ENCODE measurements at places on chromosomes 5 and 9.

GRCh38 chr5:154111214-154111613 is 72.4 kb downstream of the MFAP3 start:
- no peak for DNase-seq

- DNase-seq = peak; percentile 94
Observed at GRCh38 chr5:1792842-1793266, 6.8 kb downstream of the MRPL36 start.

GRCh38 chr5:43305948-43306565 is 7.2 kb downstream of the HMGCS1 start:
- peak; percentile 69 for DNase-seq

- peak; percentile 15 for DNase-seq
Observed at GRCh38 chr5:132387640-132388117, 18.2 kb downstream of the SLC22A5 start.

DNA sequence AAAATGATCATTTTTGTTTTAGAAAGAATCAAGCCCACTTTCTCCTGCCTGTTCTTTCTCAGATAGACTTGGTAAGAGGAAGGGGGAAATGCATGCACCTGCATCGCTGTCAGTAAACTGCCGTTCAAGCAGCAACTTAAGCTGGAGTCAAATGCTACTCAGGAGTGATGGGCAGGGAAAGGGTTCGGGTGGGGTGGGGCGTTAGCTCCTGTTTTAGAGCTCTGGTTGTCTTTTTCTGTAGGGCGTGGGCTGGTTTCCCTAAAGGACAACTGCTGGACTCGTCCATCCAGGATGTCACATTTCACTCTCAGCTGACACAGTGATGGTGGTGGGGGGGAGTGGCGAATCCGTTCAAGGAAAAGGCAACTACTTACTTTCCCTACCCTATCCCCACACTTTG is 75.0 kb downstream of the NDFIP1 start:
- no peak for DNase-seq

- DNase-seq = no peak
Observed at GRCh38 chr5:79577693-79578092, 34.5 kb upstream of the TENT2 start.

DNA sequence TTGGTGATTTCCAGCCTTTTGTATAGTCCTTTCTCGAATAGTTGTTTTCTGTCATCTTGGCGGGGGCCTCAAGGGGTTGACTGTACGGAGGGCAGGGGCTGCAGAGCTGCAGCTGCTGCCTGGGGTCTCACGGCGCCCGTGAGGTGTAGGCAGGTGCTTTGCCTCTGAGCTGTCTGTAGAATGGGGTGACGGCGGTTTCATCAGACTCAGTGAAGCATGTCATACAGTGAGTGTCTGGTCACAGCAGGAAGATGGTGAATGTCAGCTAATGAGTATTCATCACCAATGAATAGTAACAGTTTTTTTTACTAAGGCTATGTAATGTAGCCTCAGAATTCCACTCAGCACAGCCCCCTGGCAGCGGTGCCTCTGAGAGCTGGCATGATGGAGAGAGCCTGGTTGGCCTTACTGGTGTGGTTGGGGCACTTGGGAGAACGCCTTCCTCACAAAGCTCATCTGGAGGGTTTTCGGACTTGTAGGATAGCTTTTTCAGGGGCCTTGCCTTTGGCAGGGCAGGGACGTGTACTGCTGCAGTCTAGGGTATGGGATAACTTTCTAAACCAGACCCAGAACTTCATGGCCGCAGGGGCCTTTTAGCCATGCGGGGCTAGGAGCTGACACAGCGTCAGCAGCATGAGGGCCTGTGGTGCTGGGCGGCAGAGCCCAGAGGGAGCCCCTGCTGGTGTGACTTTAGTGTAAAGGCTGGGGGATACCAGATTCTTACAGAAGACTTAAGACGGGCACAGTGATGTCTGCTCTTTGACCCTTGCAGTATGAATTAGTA is 15.0 kb downstream of the TENT4A start:
- no peak for DNase-seq

DNA sequence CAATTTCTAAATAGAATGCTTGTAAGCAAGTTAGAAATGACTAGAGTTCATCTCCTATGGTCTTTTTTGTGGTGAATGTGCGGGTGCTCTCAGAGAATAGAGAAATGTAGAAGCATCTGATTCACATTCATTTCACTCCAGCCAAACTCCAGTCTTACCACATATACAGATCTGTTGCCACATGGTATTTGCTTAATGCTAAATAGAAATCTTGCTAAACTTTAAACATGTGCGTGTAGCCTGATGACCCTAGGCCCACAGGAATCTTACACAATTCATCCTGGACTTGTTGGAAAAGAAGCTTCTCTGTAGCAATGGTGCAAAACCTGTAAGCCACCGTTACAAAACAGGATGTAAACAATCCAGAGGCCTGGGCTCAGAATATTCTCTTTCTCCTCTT is 135.2 kb downstream of the PCSK1 start:
- DNase-seq = no peak

- no peak for DNase-seq
Observed at GRCh38 chr9:21286659-21287058, 18.5 kb downstream of the IFNA5 start.

- no peak for DNase-seq
Observed at GRCh38 chr5:97670447-97670846, 487.4 kb upstream of the RIOK2 start.

DNA sequence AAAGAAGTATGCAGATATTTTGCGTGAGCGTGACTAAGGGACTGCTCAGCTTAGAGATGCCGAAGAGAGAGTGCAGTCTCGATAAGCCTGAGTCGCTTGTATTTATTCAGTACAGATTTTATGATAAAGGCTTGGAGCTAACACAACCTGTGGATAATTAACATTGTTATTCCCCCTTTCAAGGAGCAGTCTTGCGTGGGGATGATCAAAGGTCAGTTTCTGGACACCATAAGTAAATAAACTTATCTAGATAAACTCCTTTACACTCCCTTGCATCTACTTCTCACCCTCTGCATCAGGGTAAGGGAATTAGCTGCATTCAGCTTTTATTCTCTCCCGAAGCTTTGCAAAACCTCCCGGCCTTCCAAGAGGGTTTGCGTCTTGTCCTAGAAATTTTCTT is 357.8 kb upstream of the ST8SIA4 start:
- no peak for DNase-seq

DNA sequence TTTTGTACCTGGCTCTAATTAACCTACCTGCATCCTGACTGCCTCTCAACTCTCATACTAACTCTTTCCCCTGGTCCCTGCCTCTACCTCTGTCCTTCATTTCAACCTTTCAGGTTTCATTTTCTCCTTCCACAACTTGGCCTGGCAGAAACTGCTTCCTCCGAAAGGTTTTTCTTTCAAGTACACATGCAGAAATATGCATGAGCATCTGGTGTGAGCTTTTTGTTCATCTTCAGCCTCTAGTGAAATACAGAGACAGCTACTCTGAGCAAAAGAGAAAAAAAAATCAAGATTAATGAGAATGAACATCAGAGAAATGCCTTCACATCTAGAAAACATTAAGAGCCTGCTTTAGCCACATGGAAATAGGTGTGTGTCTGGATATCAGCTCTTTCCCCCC is 297.9 kb upstream of the PCSK5 start:
- DNase-seq = no peak

- DNase-seq = no peak
Observed at GRCh38 chr5:178624631-178625546, 2.0 kb downstream of the CLK4 start.

DNA sequence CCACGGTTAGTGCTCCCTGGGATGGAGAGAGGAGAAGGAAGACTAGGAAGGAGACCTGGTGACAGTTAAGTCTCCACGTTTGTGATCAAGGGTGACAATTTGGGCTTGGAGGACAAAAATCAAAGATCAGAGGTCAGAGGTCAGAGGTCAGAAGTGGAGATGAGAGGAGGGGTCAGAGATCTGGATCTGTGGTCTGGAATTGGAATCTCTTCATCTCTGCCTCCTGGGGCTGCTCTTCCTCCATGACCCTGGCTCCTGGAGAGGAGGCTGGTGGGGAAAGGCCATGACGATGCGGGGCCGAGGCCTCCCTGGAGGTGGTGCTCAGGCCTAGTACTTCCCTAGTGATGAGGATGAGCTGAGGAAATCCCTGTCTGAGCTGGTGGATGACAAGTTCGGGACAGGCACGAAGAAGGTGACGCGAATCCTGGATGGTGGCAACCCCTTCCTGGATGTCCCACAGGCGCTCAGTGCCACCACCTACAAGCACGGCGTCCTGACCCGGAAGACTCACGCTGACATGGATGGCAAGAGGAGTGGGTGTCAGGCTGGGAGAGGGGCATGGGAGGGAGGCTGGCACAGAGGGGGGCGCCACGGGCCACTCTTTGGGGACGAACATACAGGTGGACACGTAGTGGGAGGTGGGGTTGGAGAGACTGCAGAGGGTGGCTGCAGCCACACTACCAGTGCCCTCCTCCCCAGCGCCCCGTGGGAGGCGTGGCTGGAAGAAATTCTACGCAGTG is 41.0 kb downstream of the PSD2 start:
- no peak for DNase-seq

- DNase-seq = no peak
Observed at GRCh38 chr5:94312298-94312697, 306.1 kb downstream of the KIAA0825 start.

DNA sequence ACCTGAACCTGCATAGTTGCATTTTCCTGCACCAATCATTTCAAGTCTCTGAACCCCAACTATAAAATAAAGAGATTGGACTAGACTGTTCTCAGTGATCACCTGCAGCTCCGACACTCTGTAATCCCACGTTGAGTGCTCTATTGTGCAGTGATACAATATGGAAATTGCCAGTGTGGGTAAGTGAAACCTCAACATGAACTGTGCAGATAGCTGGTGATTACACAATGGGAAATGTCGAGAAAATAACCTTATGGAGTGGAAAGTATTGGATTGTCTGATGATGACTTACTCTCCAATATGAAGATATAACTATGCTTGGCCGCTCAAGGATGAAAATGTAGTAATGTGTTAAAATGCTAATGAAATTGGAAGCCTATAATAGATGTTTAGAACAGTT is 293.1 kb upstream of the BRINP1 start:
- no peak for DNase-seq

GRCh38 chr5:150253416-150254208 is 36.0 kb downstream of the CAMK2A start:
- DNase-seq = no peak

DNA sequence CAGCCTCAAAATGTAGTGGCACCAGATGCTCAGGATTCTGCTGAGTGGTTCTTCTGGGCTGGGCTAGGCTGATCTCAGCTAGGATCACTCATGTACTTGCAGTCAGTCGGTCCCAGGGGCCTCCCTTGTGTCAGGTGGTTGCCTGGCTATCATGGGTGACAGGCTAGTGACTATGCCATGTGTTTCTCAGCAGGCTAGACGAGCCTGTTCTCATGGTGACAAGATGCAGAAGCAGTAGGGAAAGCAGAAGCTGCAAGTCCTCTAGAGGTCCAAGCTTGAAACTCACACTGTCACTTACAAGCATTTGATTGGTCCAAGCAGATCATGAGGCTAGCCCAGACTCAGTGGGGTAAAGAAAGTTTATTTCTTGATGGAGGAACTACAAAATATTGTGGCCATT is 15.2 kb upstream of the KCNMB1 start:
- no peak for DNase-seq

- DNase-seq = no peak
Observed at GRCh38 chr5:68746220-68746619, 347.6 kb upstream of the SLC30A5 start.

DNA sequence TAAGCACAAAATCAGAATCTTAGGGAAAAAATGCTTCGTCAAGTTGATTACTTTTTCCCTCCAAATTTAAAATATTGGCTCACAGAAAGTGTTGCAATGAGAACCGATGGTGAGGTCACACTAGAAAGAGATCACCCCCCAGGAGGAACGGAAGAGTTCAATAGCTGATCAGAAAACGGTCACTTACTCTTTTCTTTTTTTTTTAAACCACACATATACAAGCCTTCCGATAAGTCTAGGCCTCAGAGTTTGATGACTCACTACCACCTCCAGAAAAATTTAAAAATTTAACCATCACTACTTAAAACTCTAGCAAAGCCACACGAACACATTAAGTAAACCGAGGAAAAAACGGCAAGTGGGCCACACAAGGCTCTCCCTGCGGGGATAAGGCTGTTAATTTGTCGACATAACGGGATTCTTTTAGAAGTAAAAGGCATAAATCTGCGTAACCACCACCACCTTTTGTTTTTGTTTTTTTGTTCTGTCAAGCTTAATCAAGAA is 1.2 kb downstream of the SURF4 start:
- DNase-seq = peak; percentile 3

DNA sequence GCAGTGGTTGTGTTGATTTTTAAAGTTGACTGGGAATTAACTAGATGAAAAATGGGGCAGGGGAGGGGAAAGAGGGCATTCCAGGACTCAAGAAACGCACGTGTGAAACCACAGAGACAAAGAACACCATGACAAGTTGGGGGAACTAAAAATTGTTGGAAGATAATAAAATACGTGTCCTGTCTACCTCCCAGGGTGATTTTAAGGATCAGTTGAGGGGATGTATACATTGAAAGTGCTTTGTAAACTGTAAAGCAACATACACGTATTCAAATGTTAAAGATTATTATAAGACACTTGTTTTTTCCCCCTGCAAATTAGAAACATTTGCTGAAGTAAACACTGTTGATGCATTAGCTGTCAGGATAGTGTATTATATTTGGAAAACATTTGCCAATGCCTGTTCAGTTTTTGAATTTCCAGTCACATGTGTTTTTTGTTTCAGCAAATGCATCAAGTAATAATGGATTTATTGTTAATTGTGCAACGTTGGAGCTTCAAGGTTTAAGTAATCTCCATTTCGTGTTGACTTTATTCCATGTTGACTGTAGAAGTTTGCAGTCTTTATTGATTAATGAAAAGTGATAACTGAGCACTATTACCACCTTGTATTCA is 412.7 kb downstream of the ACTL7B start:
- no peak for DNase-seq

GRCh38 chr9:34869390-34869789 is 88.7 kb upstream of the PHF24 start:
- peak; percentile 6 for DNase-seq

DNA sequence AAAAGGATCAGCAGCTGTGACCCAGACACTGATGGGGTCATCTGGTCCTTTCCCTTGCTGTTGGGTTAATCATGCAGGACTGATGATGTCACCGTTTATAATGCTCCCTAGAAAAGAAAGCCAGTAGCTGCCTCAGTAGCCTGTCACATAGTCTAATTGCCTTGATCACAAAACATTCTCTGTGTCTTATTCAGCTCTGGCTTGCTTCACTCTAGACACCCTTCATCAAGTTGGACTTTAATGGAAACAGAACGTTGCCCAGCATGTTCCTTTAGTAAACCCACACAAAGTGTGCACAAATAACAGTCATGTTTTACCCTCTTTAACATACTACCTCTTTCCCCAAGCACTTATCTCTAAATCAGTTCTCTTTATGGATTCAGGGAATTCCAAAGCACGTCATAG is 170.8 kb downstream of the SGCD start:
- DNase-seq = no peak

All from RPMI8226 (cell line).